ENCODE measurements at places on chromosomes 7 and 10. TPM values are rescaled to one million over a fixed set of nuclear protein-coding genes. Genes with fewer than 3 reads are reported as not detected.

DNA sequence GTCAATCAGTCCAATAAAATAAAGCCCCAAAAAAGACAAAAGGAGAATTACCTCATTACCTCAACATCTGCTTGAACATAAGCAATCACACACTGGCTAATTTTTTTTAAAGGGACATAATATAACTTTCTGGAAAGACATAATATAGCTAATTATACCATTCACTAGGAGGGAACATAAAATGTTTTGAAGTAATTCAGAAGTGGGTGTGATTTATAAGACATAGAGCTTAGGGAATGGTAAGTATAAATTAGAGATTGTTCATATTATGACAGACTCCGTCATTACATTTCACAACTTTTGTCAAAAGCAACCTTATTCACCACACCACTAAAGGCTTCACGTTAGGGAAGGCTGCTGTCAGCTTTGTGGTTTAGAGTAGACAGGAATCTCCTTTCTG lies 3.8 kb downstream of the SHTN1 start:
- no peak for DNase-seq

Gene PEX1
- 27.3 TPM for total RNA-seq

Gene MKX
- 6.6 TPM for total RNA-seq

GRCh38 chr7:105719395-105719794 lies 138.1 kb upstream of the EFCAB10 start:
- peak; percentile 30 for DNase-seq

Measured in spinal cord (tissue), 10 donors.